ENCODE measurements at places on chromosomes 6 and 20.

- no peak for DNase-seq
Observed at GRCh38 chr20:30168800-30169138, 1088.7 kb upstream of the DEFB115 start.

DNA sequence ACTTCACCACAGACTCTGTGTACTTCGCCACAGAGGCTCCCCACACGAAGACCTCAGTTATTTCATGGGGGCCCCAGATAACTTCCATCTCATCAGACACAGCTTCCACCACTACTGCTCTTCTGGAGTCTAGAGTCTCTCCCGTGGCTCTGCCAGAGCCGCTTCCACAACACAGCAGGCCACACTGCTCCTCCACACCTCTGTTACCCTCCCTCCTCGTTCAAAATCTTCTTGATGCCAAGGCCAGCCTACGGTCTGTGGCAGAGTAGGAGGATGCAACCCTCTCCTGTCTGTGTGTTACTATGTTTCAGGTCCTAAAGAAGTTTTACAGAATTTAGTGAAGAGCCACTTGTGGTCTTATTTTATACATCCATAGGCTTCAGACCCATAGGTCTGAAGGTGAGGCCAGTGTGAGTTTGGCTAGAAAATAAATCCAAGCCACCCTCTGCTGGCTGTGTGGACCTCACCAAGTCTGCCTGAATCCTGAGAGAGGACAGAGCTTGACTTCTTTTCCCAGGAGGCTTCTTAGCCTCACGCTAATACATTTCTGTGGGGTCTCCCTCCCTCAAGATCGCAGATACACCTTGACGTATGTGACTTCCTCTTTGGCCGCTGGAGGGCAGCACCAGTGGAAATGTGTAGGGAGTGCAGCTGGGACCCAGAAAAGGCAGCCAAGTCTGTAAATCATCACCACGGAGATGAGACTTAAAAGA lies 197.7 kb downstream of the FAXC start:
- DNase-seq, result no peak

DNA sequence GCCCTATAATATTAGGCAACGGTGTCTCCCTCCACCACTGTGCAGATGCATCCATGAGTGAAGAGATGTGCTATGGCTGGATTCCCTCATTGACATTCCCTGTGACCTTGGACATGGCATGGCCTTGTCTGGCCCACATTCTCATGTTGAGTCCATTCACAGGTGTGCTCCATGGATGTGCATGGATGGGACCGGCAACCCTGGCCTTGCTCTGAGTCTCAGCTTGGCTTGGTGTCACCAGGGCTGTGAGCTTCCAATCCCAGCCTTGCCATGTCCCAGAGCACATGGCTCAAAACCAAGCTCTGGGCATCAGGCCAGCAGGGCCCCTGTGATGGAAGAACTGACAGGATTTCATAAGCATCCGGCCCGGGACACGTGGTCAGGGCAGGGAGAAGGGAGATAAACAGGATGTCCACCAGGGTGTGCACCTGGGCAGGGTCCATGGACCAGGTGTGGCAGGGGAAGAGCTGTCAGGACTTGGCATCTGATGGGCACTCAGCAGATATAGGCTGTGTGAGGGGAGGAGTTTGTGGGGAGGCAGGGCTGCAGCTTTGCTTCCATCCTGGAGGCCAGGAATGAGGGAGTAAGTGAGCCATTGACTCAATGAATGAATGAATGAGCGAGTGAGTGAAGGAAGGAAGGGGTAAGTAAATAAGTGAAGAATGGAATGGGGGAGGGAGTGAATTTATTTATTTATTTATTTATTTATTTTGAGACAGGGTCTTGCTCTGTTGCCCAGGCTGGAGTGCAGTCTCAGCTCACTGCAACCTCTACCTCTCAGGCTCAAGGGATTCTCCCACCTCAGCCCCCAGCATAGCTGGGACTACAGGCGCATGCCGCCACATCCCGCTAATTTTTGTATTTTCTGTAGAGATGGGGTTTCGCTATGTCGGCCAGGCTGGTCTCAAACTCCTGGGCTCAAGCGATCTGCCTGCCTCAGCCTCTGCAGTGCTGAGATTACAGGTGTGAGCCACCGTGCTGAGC lies 15.7 kb downstream of the NRSN2 start:
- peak; percentile 98 for DNase-seq

GRCh38 chr6:75818098-75818855 lies 69.2 kb downstream of the MYO6 start:
- DNase-seq, result no peak

DNA sequence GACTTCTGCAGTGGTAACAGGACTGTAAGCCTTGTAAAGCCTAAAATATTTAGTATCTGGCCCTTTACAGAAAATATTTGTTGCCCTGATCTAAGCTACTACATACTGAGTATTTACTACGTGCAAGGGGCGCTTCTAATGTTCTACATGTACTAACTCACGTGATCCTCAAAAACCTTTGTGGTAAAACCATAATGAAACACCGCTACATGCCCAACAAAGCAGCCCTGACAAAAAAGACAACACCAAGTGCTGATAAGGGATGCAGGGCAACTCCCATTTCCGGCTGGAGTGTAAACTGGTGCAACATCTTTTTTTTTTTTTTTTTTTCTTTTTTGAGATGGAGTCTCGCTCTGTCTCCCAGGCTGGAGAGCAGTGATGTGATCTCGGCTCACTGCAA lies 85.0 kb downstream of the SULF2 start:
- DNase-seq, result no peak

GRCh38 chr6:33990061-33990541 lies 155.8 kb downstream of the GRM4 start:
- DNase-seq, result no peak

- no peak for DNase-seq
Observed at GRCh38 chr6:39777661-39778060, 14.5 kb upstream of the DAAM2 start.

GRCh38 chr20:22496817-22497216 lies 87.6 kb downstream of the FOXA2 start:
- no peak for DNase-seq

- no peak for DNase-seq
Observed at GRCh38 chr6:91341473-91341872, 754.6 kb upstream of the MAP3K7 start.

GRCh38 chr20:12153628-12154027 lies 235.9 kb downstream of the BTBD3 start:
- no peak for DNase-seq

DNA sequence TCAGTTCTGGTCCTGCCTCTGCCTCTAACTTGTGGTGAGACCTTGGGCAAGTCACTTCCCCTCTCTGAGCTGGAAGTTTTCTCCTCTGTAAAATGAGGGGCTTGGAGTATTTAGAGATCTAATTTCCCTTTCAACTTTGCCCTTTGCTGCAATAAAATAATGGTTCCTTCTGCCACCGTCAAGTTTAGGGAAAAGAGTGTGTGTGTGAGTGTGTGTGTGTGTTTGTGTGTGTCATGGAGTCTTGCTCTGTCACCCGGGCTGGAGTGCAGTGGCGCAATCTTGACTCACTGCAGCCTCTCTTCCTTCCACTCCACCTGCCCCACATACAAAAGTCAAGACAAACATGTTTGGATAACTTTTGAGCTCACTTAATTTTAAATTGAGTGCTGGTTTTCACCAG lies 39.2 kb upstream of the PIM1 start:
- DNase-seq, result peak; percentile 38

GRCh38 chr20:25247000-25247517 lies 826 bp upstream of the PYGB start:
- no peak for DNase-seq

- DNase-seq, result no peak
Observed at GRCh38 chr20:38926934-38927616, 858 bp downstream of the FAM83D start.

DNA sequence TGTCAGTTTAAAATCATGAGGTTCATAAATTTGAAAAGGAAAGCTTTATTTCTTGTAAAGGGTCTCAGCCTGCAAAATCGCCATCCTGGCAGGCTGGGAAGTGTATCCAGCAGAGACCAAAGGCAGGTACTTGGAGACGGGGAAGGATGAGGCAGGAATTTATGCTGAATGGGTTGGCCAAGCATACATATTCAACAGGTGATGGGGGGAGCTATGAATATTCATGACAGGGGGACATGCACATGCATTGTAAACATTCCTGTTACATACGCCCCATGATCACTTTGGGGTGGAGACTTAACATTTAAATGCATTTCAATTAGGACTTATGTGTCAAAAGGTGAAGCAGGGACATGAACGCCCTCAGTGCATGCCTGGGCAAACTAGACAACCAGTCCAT lies 9.8 kb upstream of the SLC22A1 start:
- DNase-seq, result no peak

DNA sequence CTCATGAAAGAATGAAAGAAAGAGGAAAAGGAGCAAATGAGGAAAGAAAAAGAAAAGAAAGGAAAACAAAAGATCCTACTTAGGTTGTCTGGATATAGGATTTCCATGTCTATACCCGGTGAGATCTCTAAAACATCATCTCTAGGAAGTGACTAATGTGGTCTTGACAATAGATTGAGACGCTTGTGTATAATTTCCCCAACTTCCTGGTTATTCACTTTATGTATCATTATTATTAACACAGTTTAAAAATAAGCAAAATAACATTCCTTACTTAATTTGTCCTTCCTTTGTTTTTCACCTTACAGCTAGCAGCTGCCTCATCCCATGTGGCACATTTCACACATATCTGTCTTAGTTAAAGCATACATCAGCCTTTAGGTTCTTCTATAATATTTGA lies 27.0 kb downstream of the LAMA4 start:
- DNase-seq, result no peak

GRCh38 chr20:52681288-52681687 lies 290.9 kb upstream of the TSHZ2 start:
- DNase-seq, result no peak

GRCh38 chr6:133854364-133855275 lies 34.3 kb upstream of the TCF21 start:
- DNase-seq, result no peak
